ENCODE measurements at places on chromosomes 3 and 15.

DNA sequence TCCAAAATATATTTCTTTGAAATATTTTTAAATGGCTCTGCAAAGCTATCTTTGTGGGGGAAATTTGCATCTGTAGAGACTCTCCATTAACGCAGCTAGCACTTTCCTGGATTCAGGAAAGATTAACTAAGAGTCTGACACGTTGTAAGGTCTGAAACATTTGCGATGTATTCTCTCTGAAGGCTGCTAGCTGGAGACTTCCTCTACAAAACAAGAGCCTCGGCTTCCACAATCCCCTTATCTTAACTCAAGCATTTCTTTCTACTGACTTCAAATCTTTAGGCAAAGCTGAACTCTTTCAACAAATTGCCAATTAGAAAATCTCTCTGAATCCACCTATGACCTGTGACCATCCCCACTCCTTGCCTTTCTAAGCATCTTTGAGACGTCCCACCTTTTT lies 250.5 kb downstream of the KLF13 start:
- DNase-seq, result no peak

GRCh38 chr3:43709022-43709421 lies 18.3 kb downstream of the ABHD5 start:
- DNase-seq, result no peak

DNA sequence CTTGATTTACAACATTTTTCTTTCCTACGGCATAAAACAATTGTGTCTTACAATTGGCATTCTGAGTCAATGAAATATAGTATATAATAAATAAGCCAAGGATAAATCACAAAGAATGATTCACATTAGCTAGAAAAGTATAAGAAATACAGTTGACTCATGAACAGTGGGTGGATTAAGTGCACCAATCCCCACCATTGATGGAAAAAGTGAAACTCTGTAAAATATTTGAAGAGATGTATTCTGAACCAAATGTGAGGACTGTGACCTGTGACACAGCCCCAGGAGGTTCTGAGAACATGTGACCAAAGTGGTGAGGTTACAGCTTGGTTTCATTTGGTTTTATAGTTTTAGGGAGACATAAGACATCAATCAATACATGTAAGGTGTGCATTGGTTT lies 227.5 kb downstream of the ALCAM start:
- no peak for DNase-seq

- no peak for DNase-seq
Observed at GRCh38 chr15:70045045-70045444, 52.7 kb downstream of the TLE3 start.

DNA sequence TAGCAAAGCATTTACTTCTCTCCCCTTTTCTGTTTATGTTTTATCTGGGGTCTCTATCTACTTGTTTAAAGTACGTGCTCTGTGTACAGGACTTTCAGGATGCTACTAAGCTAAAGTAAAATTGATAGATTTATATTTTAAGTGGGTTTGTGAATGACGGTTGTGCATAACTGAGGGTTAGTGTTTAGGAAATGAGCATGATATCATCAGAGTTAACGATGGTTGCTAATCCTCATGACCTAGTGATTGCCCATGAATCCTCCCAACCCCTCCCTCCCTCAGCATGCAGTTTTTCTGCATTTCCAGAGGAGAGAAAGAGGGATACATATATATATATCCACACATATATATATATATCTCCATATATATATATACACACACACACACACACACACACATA lies 957.2 kb downstream of the TUSC7 start:
- no peak for DNase-seq

GRCh38 chr3:85790445-85791030 lies 831.7 kb downstream of the CADM2 start:
- no peak for DNase-seq

GRCh38 chr3:153785901-153786300 lies 335.3 kb upstream of the ARHGEF26 start:
- no peak for DNase-seq

- peak; percentile 92 for DNase-seq
Observed at GRCh38 chr3:69051756-69052471, at the start of gene TMF1. Gene TMF1 (minus strand): TSS chr3:69052333. CDS start chr3:69052086, 247 bp downstream.

- DNase-seq, result no peak
Observed at GRCh38 chr3:16337856-16338540, 73.0 kb downstream of the OXNAD1 start.

DNA sequence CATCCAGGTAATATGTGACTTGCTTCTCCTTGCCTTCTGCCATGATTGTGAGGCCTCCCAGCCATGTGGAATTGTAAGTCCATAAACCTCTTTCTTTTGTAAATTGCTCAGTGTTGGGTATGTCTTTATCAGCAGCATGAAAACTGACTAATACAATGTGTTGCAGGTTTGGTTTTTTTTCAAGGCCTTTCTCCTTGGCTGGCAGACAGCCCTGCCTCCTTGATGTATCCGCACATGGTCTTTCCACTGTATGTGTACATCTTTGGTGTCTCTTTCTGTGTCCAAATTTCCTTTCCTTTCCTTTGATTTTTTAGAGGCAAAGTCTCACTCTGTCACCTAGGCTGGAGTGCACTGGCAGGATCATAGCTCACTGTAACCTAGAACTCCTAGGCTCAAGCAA lies 260.1 kb downstream of the TUSC7 start:
- no peak for DNase-seq

DNA sequence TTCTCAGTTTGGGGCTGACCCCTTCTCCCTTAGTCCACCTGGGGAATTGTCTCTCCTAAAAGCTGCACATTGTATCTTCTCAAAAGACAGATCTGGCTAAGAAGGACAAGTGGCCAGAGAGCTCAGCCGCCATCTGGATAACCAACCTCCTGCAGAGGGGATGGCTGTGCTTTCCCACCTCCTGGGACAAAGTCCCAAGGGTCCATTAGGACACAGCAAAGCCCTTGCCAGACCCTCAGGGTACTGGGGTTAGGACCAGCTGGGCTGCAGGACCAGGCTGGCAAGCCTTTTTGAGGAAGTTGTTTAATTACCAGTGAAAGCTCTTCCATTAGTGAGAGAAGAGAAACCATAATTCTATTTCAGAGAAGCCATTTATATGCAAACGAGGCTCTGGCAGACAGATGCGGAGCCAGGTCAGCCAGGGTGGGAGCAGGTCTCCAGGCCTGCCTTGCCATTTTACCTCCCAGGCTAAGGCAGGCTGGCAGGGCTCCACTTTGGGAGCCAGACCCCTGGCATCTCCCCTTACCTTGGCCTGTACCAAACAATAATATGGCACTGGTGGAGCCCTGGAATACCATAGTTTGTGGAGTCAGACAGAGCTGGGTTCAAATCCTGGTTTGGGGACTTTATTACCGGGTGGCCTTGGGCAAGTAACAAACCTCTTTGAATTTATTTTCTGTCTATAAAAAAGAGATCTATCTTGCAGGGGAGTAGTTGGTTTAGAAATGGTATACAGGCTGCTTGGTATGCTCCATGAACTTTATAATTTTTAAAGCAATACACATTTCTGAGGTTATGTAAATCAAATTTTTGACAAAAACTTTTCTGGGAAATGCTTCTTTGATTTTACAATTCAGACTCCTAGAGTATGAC lies 17.9 kb downstream of the SHF start:
- no peak for DNase-seq

DNA sequence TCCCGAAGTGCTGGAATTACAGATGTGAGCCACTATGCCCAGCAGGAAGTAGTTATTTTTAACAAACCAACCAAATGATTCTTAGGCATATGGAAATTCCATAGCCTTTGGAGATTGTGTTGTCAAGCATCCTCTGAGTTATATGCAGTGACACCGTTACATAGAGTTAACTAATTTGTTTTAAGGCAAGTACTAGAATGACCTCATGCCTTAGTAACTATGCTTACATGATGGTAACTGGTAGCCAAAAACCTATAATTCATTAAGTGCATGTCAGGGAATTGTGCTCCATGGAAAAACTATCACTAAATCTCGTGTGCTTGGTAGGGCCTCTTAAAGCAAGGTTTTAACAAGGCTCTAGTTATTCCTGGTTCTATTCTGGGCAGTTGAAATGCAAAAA lies 392.8 kb downstream of the TUSC7 start:
- no peak for DNase-seq

GRCh38 chr15:51163843-51164242 lies 69.1 kb upstream of the TNFAIP8L3 start:
- no peak for DNase-seq

DNA sequence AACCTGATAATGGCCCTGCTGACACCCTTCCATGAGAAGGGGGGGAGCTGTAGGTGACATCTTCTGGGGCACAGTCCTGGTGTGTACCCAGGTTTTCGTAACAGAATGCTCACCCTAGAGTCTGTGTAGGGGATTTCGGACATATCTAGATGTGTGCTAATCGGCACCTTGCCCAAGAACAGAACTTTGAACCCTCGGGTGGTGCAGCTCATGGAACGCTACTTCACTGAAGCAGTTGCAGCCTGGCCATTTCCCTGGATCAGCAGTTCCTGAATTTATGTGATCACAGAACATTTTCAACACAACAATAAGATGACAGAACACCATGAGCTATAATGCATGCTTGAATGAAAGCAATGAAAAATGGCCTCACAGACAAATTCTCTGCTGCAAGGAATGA lies 57.5 kb upstream of the MUC13 start:
- no peak for DNase-seq

DNA sequence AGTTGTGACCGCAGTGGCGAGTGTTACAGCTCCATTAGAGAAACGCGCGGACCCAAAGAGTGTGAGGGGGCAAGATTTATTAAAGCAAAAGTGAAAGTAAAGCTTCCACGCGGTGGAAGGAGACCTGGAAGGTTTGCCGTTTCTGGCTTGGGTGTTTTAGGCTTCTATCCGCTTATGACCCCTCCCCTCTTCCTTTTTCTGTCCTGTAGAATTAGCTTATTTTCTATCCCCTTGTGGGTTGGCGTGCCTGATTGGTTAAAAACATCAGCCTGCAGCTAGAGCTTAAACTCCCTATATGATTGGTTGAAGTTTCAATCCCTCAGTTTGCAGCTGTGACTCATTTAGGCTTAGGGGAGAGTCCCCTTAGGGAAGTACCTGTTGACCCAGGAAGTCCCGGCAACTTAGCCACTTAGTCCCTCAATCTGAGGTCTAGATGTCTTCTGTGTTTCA lies 39.6 kb downstream of the C3orf38 start:
- DNase-seq, result no peak

DNA sequence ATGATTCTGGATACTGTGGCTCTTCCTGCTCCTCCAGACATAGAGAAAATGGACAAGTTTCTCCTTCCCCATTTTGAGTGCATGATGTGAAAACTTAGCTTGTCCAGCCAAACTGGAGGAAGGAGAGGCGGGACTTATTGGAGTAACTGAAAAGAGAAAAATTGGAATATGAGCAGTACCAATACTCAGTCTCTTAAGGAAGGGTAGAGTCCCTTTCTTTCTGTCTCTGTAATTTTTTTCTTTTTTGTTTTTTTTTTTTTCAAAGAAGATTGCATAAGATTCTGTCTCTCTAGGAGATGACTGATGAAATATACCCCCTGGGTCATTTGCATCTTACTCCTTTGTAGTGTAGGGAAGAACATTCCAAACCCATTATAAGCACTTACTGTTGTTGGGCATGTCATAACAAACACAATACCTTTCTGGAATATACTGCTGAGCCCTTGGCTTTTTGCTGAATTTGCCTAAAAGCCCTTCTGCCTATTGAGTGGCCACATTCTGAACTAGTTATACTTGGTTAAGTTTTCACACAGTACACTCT lies 498.1 kb upstream of the TPRG1 start:
- DNase-seq, result no peak

DNA sequence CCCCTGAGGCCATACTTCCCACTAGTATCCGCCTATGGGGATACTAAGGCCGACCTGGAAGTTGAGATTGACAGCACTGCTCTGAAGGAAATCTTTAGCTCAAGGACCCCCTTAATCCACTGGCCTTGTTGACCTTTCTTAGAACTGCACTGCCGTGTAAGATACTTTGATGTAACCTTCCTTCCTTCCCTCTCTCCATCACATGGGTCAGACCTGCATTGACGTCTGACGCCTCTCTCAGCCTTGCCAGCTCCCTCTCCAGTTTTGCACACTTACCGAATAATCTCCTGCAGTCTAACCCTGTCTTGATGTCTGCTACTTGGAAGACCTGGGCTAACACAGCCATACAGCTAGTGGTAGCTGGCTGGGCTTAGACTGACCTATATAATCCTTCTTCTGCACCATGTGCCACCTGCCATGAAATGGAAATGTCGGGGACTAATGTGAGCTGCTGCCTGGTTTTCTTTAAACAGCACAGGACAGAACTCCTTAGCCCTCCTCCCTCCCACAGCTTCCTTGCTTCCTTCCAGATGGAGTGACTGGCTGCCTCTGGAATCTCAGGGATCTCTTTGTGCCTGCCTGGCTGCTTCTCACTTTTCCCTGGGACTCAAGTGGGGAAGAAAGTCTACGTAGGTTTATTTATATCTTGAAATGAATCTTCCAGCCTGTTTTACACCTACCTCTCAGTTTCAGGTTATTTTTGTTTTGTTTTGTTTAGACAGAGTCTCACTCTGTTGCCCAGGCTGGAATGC lies 39.2 kb upstream of the HERC1 start:
- no peak for DNase-seq

DNA sequence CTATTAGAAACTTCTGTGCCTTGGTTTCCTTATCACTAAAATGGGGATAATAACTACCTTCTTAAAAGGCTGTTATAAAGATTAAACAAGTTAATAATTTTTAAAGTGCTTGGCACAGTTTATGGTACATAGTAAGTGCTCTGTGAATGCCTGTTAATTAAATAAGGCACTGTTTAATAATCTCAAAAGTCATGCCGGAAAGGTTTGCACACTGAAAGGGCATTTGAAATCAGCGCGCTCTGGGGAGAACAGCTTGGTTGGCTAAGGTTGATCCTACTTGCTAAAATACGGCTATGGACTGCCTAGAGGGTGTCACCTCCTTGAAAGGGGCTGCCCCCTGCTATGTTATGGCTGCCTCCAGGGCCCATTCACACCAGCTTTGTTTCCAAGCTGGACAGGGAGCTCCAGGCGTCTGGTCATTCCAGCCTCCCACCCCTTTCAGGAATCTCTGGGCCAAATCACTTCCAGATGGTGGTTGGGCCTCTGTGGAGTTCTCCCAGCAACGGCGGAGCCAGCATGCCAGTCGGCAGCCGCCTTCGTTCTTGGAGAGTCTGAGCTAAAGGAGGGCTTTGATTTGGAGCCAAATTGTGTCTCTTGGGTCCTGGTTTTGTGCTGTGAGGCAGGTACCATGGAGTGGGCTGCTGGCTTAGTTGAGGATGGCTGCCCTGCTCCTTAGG lies 5.9 kb downstream of the FLNB start:
- DNase-seq, result no peak
